ENCODE measurements at places on chromosomes 16 and 17.

DNA sequence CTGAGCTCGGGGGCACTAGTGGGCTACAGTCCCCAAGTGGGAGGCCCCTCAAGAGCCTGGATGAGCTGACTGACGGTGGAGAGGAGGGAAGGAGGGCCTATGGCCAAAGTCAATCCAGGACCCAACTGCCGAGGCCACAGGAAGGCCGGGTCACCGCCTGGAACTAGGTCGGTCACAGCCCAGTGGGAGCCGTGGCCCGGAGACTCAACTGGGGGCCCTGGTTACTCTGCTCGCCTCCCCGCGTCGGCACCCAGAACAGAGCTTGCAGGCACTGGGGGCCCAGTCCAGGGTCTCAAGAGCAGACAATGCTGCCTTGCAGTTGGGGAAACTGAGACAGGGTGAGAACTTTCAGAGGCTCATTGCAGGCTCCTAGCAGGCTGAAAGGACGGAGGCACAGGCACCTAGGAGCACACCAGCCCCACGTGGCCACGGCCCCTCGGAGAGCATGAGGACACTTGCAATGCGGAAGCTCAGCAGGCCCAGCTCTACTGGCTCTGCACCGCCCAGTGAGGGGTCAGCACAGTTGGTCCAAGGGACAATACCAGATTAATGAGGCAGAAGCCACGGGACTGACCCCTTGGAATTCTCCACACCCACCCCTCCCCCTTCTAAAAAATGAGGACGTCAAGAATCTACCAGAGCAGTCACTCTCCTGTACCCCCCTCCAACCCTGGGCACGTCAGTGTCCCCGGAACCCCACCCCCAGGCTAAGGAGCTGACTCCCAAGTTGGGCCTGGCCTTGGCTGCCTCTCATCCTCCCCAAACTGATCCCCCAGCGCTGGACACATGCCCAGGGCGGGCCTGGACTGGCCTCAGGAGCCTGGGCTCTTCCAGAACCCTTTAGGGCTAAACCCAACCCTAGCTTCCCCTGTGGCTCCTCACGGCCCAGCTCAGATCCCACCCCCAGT lies 2.2 kb downstream of the HS3ST6 start:
- H3K4me3 ChIP-seq = no peak overlapping the region
- no peaks in the 10 kb centered on the region for H3K36me3 ChIP-seq
- H3K4me1 ChIP-seq = peaks cover 36% of the 10 kb centered on the region
- H3K27me3 ChIP-seq = peaks cover 60% of the 10 kb centered on the region
- H3K27ac ChIP-seq = no peak overlapping the region

GRCh38 chr17:40072040-40072734 lies 9.4 kb downstream of the THRA start:
- no peaks in the 10 kb centered on the region for H3K36me3 ChIP-seq
- H3K4me1 ChIP-seq = peaks cover 88% of the 10 kb centered on the region
- no peaks in the 10 kb centered on the region for H3K27me3 ChIP-seq
- H3K27ac ChIP-seq = peak overlapping the region; percentile 94
- DNase-seq = peak; percentile 89

DNA sequence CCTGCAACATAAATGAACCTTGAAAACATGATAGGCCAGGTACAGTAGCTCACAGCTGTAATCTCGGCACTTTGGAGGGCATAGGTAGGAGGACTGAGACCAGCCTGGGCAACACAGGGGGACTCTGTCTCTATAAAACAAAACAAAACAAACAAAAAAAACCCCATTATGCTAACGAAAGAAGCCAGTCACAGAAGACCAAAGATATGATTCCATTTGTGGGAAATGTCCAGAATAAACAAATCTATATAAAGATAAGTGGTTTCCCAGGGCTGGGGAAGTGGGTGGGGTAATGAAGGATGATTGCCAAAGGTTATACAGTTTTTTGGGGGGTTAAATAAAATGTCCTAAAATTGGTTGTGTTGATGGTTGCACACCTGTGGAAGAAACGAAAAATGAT lies 36.5 kb upstream of the SIAH1 start:
- no peak for DNase-seq
- no peak overlapping the region for H3K4me3 ChIP-seq
- H3K4me1 ChIP-seq = no peaks in the 10 kb centered on the region
- no peaks in the 10 kb centered on the region for H3K36me3 ChIP-seq
- H3K27me3 ChIP-seq = no peaks in the 10 kb centered on the region

GRCh38 chr16:3028716-3029319 lies 5.0 kb downstream of the THOC6 start:
- no peaks in the 10 kb centered on the region for H3K4me1 ChIP-seq
- DNase-seq = no peak
- H3K27me3 ChIP-seq = peaks cover 43% of the 10 kb centered on the region
- no peaks in the 10 kb centered on the region for H3K36me3 ChIP-seq

GRCh38 chr17:4412933-4413831 lies 20.6 kb upstream of the SPNS3 start:
- H3K4me3 ChIP-seq = no peak overlapping the region
- H3K27me3 ChIP-seq = no peaks in the 10 kb centered on the region
- DNase-seq = peak; percentile 94

DNA sequence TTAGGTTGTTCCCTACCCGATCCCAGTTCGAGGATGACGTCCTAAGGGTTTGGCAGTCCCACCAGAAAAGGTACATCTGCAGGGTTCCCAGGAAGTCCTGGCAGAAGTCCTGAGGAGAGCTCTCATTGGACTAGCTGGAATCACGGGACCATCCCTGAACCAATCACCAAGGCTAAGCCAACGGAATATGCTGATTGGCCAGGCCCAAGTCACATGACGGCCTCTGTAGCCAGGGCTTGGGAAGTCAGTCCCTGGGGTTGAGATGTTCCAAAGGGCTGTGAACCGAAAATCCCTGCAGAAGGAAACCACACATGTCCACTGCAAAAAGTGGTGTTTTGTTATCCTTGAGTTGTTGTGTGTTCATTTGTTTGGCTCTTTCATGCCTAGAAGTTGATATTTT lies 68.2 kb upstream of the ZNF423 start:
- no peak overlapping the region for H3K4me3 ChIP-seq
- no peak overlapping the region for H3K27ac ChIP-seq
- no peak for DNase-seq
- H3K27me3 ChIP-seq = no peaks in the 10 kb centered on the region
- no peaks in the 10 kb centered on the region for H3K4me1 ChIP-seq
- no peaks in the 10 kb centered on the region for H3K36me3 ChIP-seq

GRCh38 chr16:28182183-28182582 lies 29.6 kb downstream of the XPO6 start:
- no peaks in the 10 kb centered on the region for H3K27me3 ChIP-seq
- H3K27ac ChIP-seq = peak overlapping the region; percentile 58
- peaks cover 22% of the 10 kb centered on the region for H3K4me1 ChIP-seq
- no peak overlapping the region for H3K4me3 ChIP-seq

DNA sequence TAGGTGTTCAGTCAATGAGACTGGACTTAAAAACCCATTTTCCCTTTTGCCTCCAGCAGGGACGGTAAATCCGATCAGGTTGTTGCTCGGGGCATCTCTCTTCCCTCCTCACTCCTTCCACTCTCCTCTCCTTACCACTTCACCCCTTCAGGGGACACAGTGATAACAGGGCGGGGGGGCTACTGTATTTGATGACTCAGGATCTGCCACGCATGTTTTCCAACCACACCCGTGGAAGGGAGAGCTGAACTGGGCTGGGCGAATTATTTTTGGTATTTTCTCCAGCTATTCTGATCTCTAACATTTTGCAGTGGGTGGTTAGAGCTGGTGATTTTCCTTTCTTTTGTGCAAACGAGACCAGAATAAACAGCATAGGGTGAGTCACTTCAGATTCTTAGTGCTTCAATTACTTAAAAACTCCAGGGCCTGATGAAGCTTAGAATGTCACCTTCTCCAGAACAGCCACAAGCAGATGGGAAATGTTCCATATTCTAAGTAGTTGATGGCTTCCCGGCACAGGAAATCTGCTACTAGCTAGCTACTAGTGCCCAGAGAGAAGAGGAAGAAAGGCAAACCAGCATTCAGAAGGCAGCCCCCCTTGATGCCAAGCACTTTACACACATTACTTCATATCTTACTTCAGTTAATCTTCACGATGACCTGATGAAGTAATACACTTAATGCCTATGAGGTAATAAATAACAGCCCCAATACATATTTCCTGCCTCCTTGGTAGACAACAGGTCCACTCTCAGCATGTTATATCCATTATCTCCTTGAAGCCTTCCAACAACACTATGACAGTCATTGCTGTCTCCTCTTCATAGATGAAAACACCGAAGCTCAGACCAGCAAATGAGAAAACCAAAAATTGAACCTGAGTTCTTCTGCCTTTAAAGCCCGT lies 74.1 kb downstream of the ASIC2 start:
- H3K27me3 ChIP-seq = no peaks in the 10 kb centered on the region
- DNase-seq = no peak
- no peaks in the 10 kb centered on the region for H3K4me1 ChIP-seq
- H3K4me3 ChIP-seq = no peak overlapping the region
- H3K36me3 ChIP-seq = no peaks in the 10 kb centered on the region

DNA sequence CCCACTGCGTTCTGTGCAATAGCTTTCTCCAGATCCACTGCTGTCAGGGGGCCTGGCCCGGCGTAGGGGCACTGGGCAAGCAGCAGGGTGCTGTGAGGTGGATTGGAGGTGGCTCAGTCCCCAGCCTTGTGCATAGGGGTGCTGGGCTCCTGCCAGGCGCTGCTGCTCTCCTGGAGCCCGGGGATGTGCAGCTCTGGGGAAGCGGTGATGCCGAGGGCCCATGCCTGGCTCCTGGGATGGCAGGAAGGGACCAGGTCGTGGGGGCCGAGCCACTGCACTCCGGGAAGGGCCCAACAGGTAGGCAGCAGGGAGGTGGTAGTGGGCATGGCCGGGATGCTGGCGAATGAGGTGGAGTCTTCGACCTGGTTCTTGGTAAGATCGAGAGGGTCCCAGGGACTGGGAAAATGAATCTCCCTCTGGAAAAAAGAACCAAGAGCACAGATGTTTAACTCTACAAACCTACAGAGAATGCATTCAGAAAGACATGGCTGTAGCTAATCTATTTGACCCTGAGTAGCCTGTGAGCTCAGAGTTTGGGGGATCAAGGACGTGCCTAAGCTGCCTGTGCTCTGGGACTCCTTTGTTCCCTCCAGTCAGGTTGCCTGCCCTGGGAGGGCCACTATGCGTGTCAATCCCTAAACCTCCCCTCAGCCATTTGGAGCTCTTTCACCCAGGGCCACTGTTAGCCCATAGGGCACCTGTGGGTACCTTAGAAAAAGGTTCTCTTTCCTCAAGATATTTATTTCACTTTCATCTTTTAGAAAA lies 6.6 kb upstream of the SUPT4H1 start:
- no peak for DNase-seq
- no peak overlapping the region for H3K27ac ChIP-seq
- no peaks in the 10 kb centered on the region for H3K36me3 ChIP-seq
- peaks cover 2% of the 10 kb centered on the region for H3K4me1 ChIP-seq
- H3K4me3 ChIP-seq = no peak overlapping the region

DNA sequence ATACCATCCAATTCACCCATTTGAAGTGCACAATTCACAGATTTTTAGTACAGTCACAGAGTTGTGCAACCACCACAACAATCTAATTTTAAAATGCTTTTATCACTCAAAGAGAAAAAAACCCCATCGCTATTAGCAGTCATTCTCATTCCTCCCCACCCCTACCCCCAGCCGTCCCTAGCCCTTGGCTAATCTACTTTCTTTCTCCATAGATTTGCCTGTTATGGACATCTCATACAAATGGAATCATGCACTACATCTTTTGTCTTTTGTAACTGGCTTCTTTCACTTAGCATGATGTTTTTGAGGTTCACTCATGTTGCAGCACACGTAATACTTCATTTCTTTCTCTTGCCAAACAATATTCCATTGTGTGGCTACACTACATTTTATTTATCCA lies 20.4 kb downstream of the LYRM9 start:
- no peak overlapping the region for H3K4me3 ChIP-seq
- no peaks in the 10 kb centered on the region for H3K36me3 ChIP-seq
- no peaks in the 10 kb centered on the region for H3K27me3 ChIP-seq
- DNase-seq = no peak

Measured in transverse colon (tissue), 4 donors.